NCI-H187 (cell line): ENCODE measurements at places on chromosomes 6 and 20.

DNA sequence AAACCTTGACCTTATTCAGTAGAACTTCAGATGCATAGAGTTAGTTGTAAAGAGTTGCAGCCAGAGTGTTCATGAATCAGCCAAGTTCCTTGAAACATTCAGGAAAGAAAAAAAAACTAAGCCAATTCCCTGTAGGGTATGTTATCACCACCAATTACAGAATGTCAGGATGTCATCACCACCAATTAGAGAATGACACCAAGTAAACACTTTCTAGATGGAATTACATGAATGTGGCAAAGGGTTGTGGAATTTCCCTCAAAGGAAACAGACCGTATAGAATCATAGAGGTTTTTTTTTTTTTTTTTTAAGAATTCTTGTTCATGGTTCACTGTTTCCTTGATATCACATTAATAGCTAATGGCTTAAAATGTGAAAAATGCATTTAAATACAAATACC is 472.1 kb upstream of the RNF217 start:
- DNase-seq = no peak

GRCh38 chr6:44667668-44668390 is 280.3 kb downstream of the CDC5L start:
- no peak for DNase-seq

DNA sequence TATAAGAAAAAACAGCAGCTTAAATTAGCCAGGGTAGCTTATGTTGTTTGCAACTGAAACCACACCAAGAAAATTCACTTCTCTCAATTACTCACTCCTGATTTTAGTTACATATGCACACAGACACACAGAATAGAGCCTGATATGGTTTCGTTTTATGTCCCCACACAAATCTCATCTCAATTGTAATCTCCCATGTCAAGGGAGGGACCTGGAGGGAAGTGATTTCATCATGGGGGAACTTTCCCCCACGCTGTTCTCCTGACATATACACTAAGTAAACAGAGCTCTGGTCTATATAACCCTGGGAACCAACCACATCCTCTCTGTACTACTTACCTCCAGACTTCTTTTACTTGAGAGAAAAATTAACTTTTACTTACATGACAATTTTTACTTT is 9.8 kb downstream of the OR12D1 start:
- DNase-seq = no peak

DNA sequence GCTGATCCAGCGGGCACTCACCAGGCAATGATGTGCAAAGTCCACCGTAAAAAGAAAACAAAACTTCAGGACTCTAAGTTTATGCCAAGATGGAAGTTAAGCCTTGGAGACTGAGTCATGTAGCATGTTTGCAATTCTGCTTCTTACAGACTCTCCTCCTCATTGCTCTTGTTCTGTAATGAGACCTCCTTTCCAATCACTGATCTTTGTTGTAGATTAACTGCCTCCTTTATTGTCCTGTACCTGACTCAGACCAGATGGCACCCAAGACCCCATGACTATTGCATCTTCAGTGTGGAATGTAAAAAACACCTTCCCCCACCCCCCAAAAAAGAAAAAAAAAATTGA is 11.2 kb downstream of the NEU1 start:
- no peak for DNase-seq

DNA sequence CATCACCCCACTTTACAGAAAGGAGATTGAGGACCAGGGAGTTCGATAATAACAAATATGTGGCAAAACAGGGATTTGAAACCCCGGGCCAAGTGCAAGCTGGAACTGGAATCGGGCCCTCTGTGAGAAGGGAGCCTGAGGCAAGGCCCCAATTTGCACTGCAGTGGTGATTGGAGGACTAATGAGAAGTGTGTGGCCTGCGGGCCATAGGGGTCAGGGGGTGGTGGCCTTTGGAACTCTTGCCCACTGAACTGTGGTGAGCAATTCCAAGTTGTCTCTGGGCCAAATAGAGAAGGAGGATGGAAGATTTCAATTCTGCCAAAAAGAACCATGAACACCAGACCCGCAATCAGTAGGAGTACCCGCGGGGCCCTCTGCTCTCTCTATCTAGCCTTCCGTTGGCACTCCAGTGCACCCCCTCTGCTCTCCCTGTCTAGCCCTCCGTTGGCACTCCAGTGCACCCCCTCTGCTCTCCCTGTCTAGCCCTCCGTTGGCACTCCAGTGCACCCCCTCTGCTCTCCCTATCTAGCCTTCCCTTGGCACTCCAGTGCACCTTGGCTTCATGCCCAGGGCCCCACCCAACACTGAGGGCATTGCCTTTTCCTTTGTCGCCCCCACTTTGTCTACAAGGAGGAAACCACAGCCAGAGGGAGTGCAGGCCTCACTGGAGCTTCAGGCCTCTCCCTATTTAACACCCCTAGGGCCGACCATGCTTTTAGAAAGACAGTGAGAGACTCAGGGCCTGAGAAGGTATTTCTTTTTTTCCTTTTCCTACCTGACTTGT is 6.0 kb upstream of the PTPRA start:
- no peak for DNase-seq

GRCh38 chr6:138535728-138536455 is 36.6 kb upstream of the NHSL1 start:
- no peak for DNase-seq

- DNase-seq = no peak
These were observed 171.3 kb upstream of the NT5E start for GRCh38 chr6:85278466-85279035.

DNA sequence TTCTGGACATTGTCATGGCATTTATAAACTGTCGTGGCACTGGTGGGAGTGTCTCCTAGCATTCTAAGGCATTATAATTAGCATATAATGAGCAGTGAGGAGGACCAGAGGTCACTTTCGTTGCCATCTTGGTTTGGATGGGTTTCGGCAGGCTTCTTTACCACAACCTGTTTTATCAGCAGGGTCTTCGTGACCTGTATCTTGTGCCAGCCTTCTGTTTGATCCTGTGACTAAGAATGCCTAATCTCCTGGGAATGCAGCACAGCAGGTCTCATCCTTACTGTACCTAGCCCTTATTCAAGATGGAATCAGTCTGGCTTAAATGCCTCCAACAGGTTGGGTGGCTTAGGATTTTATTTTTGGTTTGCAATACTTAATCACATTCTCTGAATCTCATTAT is 142.7 kb upstream of the GGTLC1 start:
- no peak for DNase-seq

- no peak for DNase-seq
These were observed 434.5 kb downstream of the HDGFL1 start for GRCh38 chr6:23003671-23004467.

GRCh38 chr6:27630727-27631608 is 158.1 kb upstream of the ZNF184 start:
- DNase-seq = no peak

DNA sequence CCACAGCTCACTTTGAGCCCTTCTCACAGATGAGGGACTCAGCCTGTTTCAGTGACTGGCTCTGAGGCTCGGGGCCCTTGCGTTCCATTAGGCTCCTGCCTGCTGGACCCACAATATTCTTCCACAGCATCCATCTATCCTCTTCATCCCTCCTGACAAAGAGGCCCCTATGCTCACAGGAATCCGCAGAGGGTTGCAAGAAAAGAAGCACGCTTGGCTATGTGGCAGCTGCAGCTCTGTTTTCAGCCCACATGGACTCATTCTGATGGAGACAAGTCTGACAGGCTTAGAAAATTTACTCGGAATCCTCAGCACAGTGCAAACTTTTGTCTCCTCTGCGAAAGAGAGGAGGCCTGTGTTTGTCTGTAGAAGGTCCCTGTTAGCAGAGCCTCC is 207.5 kb downstream of the SYNDIG1 start:
- no peak for DNase-seq

DNA sequence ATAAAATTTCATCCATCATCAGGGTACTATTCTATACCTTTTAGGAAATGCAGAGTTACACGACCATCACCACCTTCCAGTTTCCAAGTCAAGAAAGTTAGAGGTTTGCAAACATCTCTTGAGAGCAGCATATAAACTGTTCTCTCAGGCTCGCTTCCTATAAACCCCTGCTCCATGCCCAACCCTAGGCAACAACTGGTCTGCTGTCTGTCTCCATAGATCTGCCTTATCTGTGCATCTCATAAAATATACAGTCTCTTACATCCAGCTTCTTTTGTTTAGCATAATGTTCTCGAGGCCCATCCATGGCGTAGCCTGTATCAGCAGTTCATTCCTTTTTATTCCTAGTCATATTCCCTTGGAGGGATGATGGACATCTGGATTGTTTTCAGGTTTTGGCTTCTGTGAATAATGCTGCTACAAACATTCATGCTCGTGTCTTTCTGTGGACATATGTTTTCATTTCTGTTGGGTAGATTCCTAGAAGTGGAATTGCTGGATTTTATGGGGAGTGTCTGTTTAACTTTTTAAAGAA is 6.1 kb downstream of the PTPRT start:
- DNase-seq = no peak
